ENCODE measurements at places on chromosomes 11 and 22.
A peak's percentile ranks its signal among the peaks of the same experiment; 100 is the strongest.

DNA sequence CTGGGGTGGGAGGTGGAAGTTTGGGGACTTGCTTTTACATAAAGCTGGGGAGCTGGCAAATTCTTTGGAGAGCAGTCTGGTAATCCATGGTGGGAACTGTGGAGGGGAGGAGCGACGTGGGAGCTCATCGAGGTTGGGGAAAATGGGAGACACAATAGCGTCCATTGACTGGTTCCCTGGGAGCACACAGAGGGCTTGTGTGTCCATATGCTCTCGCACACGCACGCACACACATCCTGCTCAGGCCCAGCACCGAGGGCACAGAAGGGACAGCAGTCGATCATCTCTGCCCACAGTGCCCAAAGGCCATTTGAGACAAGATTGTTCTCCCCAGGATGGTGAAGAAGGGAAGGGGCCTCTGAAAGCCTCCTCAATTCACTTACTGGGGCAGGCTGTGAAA, 53.7 kb downstream of the FBXO7 start:
- no peak for DNase-seq

DNA sequence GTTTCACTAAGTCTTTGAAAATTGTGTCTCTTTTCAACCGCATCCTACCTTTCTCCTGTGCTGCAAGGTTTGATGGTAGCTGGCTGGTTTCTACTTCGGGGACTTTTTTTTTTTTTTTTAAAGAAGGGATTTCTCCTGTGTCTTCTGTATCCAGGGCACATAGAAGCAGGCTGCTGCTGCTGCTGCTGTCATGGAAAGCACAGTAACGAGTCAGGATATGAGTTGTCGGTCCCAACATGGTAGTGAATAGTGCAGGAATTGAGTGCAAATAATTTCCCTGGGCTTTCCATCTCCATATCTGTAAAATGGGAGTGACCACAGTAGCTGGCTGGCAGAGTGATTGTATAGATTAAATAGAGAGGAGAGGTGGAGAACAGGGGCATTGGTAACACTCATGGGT, 118.3 kb upstream of the NAV2 start:
- DNase-seq: no peak

GRCh38 chr11:69476509-69476961, 4.9 kb upstream of the LINC01488 start:
- no peak for DNase-seq

DNA sequence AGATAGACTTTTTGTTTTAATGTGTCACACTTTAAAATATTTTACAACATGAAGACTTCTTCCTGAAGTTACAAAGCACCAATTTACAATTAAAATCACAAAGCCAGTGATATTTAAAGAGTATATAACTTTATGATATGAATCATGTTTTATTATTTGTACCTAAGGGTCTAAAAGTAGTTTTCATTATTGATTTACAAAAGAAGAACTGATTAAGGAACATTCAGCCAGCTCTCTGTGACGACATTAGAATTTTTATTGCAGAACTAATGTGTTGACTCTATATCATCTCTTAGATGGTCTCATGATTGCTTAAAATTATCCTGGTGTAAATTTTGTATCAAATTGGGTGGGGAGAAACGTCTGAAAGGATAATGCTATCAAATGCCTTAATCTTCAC, 82.8 kb upstream of the ALKBH3 start:
- DNase-seq: no peak

GRCh38 chr11:44266056-44266780, 43.7 kb downstream of the ALX4 start:
- DNase-seq: no peak

DNA sequence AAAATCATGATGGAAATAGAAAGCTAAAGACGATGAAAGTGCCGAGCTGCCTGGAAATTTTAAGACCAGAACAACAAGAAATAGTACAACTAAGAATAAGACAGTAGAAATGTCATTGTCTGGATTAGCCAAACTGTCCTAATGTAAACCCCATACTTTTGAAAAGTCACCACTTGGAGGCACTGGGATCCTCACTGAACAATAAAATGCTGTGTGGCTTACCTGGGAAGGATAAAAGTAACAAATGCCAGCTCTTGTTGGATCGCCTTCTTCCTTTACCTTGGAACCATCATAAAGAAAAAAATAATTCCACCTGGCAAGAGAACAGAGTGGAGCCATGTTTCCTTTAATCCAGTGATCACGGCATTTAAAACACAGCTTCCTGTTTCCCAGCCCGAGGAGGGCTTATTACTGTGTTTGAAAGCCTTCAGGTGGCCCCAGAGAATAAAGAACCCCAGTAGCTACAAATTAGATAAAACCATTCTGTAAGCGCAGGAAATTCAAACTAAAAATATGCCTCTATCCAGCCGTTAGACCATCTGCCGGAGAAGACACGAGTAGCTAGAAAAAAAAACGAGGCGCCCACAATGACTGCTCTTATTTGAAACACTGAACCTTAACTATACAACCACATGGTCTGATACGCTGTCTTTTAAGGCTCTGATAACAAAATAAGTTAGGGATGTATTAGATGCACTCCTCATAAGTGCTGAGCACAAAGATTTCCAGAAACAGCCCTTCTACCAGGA, 4.4 kb downstream of the HPS4 start:
- DNase-seq: peak; percentile 94

- peak; percentile 43 for DNase-seq
Measured at GRCh38 chr11:2166091-2166851, 5.3 kb upstream of the INS start.

DNA sequence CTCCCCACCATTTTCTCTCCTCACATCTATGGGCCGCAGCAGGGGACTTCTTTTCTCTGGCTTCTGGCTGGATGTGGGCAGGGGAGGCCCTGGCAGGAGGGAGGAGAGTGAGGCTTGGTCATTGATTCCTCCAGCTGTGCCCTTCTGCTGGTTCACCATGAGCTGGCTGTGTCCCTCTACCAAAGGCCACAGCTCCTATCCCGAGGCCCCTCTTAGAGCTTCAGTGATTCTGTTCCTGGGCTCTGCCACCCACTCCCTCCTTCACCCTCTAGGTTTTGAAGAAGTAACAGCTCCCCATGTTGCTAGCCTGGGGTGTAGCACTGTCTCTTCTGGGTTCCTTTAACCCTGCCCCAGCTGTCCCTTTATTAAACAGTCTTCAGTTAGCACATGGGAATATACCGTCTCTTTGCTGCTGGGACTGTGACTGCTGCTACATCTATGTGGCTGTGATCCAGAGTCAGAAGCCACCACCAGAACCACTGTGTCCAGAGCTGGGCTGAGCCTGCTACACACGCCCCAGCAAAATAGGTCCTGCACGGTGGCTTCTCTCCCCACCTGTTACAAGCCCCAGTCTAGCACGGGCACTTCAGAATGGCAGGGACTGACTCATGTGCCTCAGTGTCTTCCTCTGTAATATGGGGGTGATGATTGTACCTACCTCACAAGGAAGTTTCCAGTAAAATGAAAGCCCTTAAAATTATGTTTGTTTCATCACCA, 578 bp upstream of the PARVG start:
- peak; percentile 50 for DNase-seq
